ENCODE measurements at places on chromosomes 1 and 21.

GRCh38 chr1:89087241-89087640 is 22.2 kb upstream of the GBP1 start:
- peaks cover 2% of the 10 kb centered on the region for H3K27me3 ChIP-seq
- H3K4me1 ChIP-seq: no peaks in the 10 kb centered on the region
- no peak overlapping the region for H3K4me3 ChIP-seq
- no peak for DNase-seq

DNA sequence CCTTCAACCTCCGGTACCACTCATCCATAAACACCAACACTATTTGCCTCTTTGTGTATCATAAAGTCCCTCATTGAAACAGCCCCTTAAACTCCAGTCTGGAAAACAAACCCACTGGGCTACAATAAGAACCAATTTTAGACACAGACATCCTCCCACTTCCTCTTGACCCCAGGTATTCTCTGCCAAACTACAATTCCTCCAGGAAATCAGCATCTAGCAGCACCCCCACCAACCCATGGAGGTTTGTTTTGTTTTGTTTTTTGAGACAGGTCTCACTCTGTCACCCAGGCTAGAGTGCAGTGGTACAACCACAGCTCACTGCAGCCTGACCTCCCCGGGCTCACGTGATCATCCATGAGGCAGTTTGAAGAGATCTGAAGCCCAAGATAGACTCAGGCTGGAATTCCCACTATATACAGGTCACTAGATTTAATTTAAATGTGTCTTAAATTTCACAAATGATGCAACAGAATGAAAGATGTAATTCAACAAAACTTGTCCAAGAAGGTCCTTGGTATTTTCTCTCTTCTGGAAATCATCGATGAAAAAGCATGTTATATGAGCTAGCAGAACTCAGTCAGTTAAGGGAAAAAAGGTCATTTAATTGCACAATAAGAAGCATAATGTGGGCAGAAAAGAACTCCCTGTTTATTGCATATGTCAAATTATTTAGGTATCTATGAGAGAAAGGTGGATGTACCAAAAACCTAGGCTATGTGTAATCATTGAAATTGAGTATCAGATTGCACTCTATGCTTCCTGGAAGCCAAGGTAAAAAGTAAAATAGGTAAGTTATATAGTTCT is 30.3 kb downstream of the TCP10L start:
- no peak for DNase-seq
- peaks cover 6% of the 10 kb centered on the region for H3K36me3 ChIP-seq
- H3K27me3 ChIP-seq: no peaks in the 10 kb centered on the region
- H3K4me1 ChIP-seq: peaks cover 6% of the 10 kb centered on the region

DNA sequence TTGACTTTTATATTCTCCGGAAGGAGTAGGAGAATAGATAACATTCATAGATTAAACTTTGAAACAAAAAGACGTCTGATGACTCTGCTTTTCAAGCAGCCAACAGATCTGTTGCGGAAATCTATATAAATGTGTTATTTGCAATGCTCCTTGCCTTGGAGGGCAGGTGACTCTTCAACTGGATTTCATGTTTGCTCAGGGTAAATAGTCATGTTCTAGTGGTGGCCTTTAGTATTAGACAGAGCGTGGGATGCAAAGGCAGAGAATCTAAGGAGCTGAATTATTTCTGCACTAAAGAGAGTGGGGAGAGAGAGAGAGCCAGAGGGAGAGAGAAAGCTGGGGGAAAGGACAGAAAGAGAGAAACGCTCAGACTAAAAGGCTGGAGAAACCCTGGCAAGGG is 454.3 kb downstream of the AJAP1 start:
- H3K4me3 ChIP-seq: no peak overlapping the region
- peaks cover 12% of the 10 kb centered on the region for H3K27me3 ChIP-seq
- no peaks in the 10 kb centered on the region for H3K36me3 ChIP-seq
- H3K27ac ChIP-seq: no peak overlapping the region
- DNase-seq: no peak

- H3K4me1 ChIP-seq: no peaks in the 10 kb centered on the region
- no peaks in the 10 kb centered on the region for H3K27me3 ChIP-seq
- H3K27ac ChIP-seq: no peak overlapping the region
- H3K36me3 ChIP-seq: no peaks in the 10 kb centered on the region
Measured at GRCh38 chr1:94876362-94876761, 50.5 kb downstream of the CNN3 start.

GRCh38 chr1:25431955-25432719 is 1.4 kb downstream of the MACO1 start:
- peak overlapping the region; percentile 85 for H3K27ac ChIP-seq
- peak overlapping the region; percentile 87 for H3K4me3 ChIP-seq
- H3K4me1 ChIP-seq: peaks cover 53% of the 10 kb centered on the region

DNA sequence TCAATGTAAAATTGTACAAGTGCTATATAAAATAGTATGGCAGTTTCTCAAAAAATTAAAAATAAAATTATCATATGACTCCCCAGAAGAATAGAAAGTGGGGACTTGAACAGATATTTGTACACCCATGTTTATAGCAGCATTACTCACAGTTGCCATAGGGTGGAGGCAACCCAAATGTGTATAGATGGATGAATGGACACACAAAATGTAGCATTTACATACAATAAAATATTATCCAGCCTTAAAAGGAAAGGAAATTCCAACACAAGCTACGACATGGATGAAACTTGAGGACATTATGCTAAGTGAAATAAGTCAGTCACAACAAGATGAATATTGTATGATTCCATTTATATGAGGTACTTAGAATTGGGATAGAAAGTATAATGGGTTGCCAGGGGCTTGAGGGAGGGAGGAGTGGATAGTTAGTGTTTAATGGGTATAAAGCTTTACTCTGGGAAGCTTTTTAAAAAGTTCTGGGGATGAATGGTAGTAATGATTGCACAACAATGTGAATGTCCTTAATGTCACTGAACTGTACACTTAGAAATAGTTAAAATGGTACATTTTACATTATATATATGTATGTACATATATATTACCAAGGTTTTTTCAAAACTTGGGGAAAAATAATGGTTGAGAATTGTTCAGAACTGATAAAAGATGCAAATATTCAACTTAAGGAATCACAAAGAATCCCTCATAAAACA is 53.0 kb upstream of the ADORA3 start:
- H3K36me3 ChIP-seq: no peaks in the 10 kb centered on the region
- H3K4me3 ChIP-seq: no peak overlapping the region
- H3K27ac ChIP-seq: no peak overlapping the region
- no peak for DNase-seq
- no peaks in the 10 kb centered on the region for H3K4me1 ChIP-seq

- DNase-seq: no peak
- no peaks in the 10 kb centered on the region for H3K36me3 ChIP-seq
- no peak overlapping the region for H3K27ac ChIP-seq
- no peaks in the 10 kb centered on the region for H3K4me1 ChIP-seq
Measured at GRCh38 chr21:27132266-27132665, 165.4 kb upstream of the ADAMTS5 start.

DNA sequence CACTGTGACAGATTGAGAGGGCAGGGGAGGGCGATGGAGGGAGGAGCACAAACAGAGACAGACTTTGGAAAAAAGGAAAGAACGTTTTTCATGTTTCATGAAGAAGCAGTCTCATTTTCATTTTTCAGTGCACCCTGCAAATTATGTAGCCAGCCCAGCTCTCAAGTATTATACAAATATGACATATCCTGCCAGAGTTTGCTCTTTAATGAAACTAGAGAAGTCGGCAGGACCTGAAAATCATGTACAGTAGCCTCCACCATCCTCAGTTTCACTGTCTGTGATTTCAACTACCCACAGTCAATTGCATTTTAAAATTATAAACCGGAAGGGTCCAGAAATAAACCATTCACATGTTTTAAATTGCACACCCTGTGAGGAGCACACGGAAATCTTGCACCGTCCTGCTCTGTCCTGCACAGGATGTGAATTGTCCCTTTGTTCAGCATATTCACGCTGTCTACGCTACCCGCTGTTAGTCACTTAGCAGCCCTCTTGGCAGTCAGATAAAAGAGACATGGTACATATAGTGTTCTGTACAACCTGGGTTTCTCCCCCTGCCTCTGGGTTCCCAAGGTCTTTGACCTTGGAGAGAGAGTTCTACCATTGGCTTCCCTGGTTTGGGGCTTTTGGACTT is 13.6 kb upstream of the ADARB1 start:
- no peak overlapping the region for H3K27ac ChIP-seq
- H3K4me1 ChIP-seq: no peaks in the 10 kb centered on the region
- H3K27me3 ChIP-seq: peaks cover 17% of the 10 kb centered on the region
- DNase-seq: no peak
- H3K4me3 ChIP-seq: no peak overlapping the region

DNA sequence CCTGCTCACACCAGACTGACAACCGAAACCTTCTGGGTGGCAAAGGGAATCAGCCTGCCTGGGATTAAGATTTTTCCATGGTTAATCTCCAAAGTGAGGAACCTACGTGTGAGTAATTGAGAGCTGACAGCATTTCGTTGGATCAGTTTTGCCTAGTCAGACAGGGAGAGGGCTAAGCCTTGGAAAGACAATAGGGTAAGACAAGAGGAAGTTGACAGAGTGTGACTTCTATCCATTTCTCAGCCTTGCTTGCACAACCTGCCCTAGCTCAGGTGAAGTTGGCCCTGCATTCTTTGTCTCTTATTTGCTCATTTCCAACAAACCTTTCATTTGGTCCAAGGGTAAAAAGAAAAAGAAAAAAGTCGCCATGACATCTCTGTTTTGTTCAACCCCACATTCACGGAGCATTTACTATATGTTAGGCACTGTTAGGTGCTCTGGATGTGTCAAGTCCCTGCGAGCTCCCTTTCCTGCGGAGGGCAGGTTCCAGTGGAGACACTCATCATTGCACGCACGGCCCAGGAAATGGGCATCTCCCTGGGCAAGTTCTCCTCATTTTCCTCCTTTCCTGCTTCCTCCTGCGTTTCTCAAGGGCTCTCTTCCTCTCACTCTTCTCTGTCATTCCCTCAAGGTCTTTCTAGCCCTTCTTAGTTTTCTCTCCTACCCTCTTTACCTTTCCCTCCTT is 23.3 kb downstream of the KIRREL1 start:
- H3K4me3 ChIP-seq: no peak overlapping the region
- H3K27ac ChIP-seq: no peak overlapping the region
- H3K4me1 ChIP-seq: no peaks in the 10 kb centered on the region
- no peak for DNase-seq
- no peaks in the 10 kb centered on the region for H3K36me3 ChIP-seq
- peaks cover 9% of the 10 kb centered on the region for H3K27me3 ChIP-seq

DNA sequence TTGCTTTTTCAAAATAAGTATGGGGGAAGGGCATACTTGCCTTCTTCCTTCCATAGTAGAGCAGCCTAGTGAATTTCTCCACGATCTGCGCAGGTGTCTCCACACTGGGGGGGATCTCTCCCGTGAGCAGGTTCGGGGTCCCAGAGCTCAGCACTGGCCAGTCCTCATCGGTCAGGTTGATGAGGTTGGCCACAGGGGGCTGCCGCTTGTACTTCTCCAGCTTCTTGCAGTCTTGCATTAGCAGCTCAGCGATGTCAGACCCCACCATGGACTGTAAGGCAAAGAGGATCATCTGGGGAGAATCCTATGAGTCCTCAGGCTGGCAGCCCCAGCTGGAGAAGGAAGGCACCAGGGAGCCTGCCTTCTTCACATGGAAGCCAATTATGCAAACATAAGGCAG is 11.8 kb downstream of the SEC16B start:
- no peak overlapping the region for H3K4me3 ChIP-seq
- H3K36me3 ChIP-seq: no peaks in the 10 kb centered on the region
- H3K4me1 ChIP-seq: no peaks in the 10 kb centered on the region
- H3K27ac ChIP-seq: no peak overlapping the region

DNA sequence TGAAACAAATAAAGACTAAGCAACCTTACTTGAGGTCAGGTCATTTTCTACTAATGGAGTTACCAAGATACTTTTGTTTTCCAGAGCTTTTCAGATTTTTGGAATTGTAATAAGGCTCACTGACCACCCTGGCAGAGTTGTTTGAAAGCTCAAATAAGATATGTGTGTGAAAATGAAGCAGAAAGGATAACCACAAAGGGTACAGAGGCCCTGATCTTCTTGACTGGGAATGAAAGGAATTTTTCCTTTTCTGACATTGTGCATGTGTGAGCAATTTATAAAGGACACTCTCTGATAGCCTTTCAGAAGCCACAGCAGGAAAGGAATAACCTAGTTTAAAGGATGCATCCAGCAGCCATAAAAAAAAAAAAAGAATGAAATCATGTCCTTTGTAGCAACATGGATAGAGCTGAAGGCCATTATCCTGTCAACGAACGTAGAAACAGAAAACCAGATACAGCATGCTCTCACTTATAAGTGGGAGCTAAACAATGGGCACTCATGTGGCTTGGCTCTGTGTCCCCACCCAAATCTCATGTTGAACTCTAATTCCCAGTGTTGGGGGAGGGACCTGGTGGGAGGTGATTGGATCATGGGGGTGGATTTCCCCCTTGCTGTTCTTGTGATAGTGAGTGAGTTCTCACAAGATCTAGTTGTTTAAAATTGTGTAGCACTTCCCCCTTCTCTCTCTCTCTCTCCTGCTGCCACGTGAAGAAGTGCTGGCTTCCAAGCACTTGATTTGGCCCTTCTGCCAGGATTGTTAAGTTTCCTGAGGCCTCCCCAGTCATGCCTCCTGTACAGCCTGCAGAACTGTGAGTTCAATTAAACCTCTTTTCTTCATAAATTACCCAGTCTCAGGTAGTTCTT is 3.1 kb upstream of the SRP9 start:
- H3K27ac ChIP-seq: no peak overlapping the region
- H3K27me3 ChIP-seq: no peaks in the 10 kb centered on the region
- no peak for DNase-seq
- no peaks in the 10 kb centered on the region for H3K4me1 ChIP-seq

DNA sequence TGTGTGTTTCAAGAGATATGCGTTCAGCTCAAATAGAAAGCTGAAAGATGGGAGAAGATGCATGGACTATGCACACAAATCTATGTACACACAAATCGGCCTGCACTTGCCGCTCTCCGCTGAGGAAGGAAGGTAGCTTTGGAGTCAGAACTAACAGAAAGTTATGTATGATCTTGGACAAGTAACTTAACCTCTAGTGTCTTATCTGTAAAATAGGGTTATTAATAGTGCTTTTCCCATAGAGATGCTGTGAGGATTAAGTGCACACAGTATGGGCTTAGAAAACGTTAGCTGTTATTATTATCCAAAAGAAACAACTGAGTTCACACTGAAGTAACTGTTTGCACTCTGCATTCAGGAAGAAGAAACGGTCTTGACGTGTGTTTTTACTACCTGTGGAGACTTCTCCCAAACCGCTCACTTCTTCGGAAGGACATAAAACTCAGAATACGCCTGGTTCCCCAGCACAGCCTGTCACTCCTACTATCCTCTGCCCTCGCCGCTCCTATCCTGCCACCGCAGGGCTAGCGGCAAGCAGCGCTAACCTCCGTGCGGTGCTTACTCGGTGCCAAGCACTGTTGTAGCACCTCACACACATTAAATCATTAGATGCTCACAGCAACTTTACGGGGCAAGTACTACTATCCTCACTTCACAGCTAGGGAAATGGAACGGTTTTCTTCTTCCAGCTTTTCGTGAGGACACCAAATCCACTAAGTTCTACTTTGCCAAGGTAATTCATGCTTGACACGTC is 1.3 kb downstream of the TGFBR3 start:
- peaks cover 20% of the 10 kb centered on the region for H3K27me3 ChIP-seq
- H3K27ac ChIP-seq: peak overlapping the region; percentile 93
- peak overlapping the region; percentile 99 for H3K4me3 ChIP-seq
- peak; percentile 47 for DNase-seq
- peaks cover 72% of the 10 kb centered on the region for H3K4me1 ChIP-seq

- no peak overlapping the region for H3K4me3 ChIP-seq
- no peak overlapping the region for H3K27ac ChIP-seq
- no peaks in the 10 kb centered on the region for H3K4me1 ChIP-seq
- DNase-seq: no peak
- no peaks in the 10 kb centered on the region for H3K36me3 ChIP-seq
- H3K27me3 ChIP-seq: no peaks in the 10 kb centered on the region
Measured at GRCh38 chr1:10745886-10746455, 50.5 kb downstream of the CASZ1 start.

- peaks cover 35% of the 10 kb centered on the region for H3K36me3 ChIP-seq
- DNase-seq: no peak
- H3K4me3 ChIP-seq: no peak overlapping the region
- no peak overlapping the region for H3K27ac ChIP-seq
Measured at GRCh38 chr1:21262293-21263051, 27.8 kb downstream of the ECE1 start.

All from immature natural killer cell (primary cell).